ENCODE measurements at places on chromosomes 1 and 21. TPM values are rescaled to one million over a fixed set of nuclear protein-coding genes. Genes with fewer than 3 reads are reported as not detected.
A peak's percentile ranks its signal among the peaks of the same experiment; 100 is the strongest.

The SAMD11 gene
- 33.9 TPM for total RNA-seq

The PROK1 gene
- 7.4 TPM for total RNA-seq

The LMX1A gene
- not detected for total RNA-seq

The C1orf94 gene
- not detected for total RNA-seq

The COL6A1 gene
- total RNA-seq, result 520 TPM

DNA sequence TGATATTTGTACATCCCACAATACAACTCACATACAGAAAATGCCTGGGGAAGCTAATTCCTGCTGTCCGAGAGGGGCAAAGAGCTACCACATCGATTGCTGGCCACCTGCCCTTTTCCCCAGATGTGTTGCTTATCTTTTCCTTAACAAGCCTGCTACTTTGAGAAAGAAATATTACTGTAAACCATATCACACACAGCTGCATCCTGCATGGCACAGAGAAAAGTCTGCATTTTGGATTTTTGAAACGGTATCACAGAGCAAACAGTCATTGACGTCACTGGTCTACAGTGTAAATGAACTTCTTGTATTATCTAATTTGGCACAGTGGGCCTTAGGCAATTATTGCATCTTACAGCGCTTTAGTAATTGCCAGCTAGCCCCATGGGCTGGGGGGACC is 164.7 kb downstream of the CLIC6 start:
- peak overlapping the region; percentile 80 for H3K27ac ChIP-seq
- H3K27me3 ChIP-seq, result no peaks in the 10 kb centered on the region
- no peak overlapping the region for H3K4me3 ChIP-seq
- H3K36me3 ChIP-seq, result no peaks in the 10 kb centered on the region

GRCh38 chr1:111624382-111624781 is 4.8 kb downstream of the RAP1A start:
- H3K27ac ChIP-seq, result no peak overlapping the region
- peaks cover 82% of the 10 kb centered on the region for H3K4me1 ChIP-seq
- no peak for DNase-seq
- H3K4me3 ChIP-seq, result no peak overlapping the region

- H3K4me1 ChIP-seq, result peaks cover 50% of the 10 kb centered on the region
- DNase-seq, result no peak
- no peaks in the 10 kb centered on the region for H3K27me3 ChIP-seq
- H3K27ac ChIP-seq, result peak overlapping the region; percentile 89
- H3K36me3 ChIP-seq, result no peaks in the 10 kb centered on the region
- peak overlapping the region; percentile 44 for H3K4me3 ChIP-seq
Measured at GRCh38 chr1:156895455-156895812, 1.9 kb downstream of the PEAR1 start.

GRCh38 chr1:211616231-211616964 is 37.4 kb upstream of the SLC30A1 start:
- DNase-seq, result no peak
- no peaks in the 10 kb centered on the region for H3K36me3 ChIP-seq
- H3K4me3 ChIP-seq, result no peak overlapping the region
- H3K4me1 ChIP-seq, result peaks cover 17% of the 10 kb centered on the region

- H3K4me3 ChIP-seq, result no peak overlapping the region
- H3K27ac ChIP-seq, result no peak overlapping the region
- H3K36me3 ChIP-seq, result no peaks in the 10 kb centered on the region
- DNase-seq, result no peak
Measured at GRCh38 chr1:113281550-113281949, 108.8 kb upstream of the MAGI3 start.

- H3K4me3 ChIP-seq, result no peak overlapping the region
- no peaks in the 10 kb centered on the region for H3K36me3 ChIP-seq
- H3K27ac ChIP-seq, result no peak overlapping the region
- no peaks in the 10 kb centered on the region for H3K4me1 ChIP-seq
Measured at GRCh38 chr1:79955966-79956365, 949.4 kb upstream of the ADGRL4 start.

DNA sequence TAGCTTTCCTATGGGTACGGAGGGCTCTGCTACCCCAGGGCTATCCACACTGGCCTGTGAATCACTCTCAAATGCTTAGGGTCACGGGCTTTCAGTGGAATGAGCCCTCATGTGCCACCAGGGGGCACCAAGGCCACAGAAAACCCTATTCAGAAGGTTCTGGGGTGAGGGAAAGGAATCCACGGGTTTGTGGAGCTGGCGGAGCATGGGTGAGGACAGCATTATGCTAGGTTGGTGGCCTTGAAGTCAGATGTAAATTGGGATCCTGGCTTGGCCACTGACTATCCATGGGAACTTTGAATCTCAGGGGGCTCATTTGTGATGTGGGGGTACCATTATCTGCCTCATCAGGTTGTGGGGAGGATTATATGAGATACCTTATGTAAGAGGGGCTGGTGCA is 5.1 kb upstream of the LAMTOR5 start:
- H3K4me1 ChIP-seq, result peaks cover 10% of the 10 kb centered on the region
- H3K27ac ChIP-seq, result no peak overlapping the region
- no peak overlapping the region for H3K4me3 ChIP-seq
- H3K27me3 ChIP-seq, result no peaks in the 10 kb centered on the region
- no peak for DNase-seq
- H3K36me3 ChIP-seq, result no peaks in the 10 kb centered on the region

GRCh38 chr21:39120876-39121599 is 62.2 kb downstream of the PSMG1 start:
- peaks cover 7% of the 10 kb centered on the region for H3K4me1 ChIP-seq
- peak; percentile 77 for DNase-seq
- no peaks in the 10 kb centered on the region for H3K27me3 ChIP-seq
- H3K36me3 ChIP-seq, result no peaks in the 10 kb centered on the region
- no peak overlapping the region for H3K27ac ChIP-seq
- no peak overlapping the region for H3K4me3 ChIP-seq

DNA sequence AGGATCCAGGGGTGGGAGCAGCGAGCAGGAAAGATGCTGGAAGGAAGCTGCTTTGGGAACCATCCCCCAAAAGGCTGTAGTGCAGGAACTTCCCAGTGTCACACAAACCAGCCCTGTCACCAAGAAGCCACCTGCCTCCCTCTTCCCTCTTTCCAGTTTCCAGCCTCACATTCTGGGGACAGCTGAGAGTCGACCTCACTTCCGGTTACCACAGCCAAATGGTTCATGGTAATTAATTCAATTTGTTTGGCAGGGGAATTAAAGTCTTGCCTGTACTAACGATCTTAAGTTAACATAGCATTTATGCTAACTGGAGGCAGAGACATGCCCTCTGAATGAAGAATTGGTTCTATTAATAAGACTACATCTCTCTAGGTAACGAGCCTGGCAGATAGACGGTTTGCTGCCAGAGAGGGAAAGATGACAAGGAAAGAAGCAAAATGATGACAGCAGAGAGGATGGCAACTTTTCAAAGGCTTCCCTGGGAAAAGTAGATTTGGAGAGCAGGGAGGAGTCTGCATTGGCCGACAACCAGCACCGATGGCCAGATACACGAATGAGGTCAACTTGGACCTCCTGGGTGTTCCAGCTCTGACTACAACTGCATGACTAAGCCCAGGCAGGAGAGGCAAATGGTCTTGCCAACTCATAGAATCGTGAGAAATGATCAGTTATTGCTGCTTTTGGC is 64.1 kb downstream of the TMCO4 start:
- DNase-seq, result no peak
- H3K4me1 ChIP-seq, result peaks cover 12% of the 10 kb centered on the region
- peak overlapping the region; percentile 53 for H3K27ac ChIP-seq
- H3K27me3 ChIP-seq, result no peaks in the 10 kb centered on the region
- H3K4me3 ChIP-seq, result no peak overlapping the region

DNA sequence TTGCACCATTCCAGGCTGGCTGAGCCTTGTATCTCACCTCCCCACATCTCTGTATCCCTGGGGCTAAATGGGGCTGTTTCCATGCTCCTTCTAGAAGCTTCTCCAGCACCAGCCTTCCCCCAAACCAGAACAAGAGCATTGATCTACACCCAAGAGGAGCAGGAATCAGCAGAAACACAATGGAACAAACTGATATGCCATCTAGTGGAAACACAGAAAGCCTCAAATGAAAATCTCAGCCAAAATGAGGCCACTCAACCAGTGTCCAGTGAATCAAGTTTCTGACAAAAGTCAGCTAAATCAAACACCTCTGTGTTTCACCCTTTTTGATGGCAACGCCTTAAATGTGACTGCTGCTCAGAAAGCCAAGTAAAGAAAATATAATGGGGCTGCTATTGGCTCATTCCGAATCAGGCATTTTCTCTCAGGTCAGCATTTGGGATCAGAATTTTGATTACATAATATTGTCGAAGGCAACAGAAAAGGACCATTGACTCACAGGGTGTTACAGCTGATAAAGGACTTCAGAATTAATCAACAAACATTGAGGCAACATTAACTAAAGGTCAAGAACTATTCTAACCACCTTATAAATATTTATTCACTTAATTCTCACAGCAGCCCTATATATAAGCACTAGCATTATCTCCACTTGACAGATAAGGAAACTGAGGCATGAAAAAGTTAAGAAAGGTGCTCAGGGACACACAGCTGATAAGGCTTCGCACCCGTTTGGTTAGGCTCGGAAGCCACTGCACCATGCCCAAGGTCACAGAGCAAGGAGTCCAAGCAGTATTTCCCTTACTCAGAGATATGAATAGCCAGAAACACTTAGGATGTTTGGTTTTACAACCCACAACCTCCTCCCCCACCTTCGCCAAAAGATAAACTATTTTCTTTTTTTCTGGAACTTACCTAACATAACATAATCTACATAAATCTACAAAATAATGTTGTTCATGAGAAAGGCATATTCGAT is 85.8 kb upstream of the KCNJ15 start:
- H3K4me1 ChIP-seq, result no peaks in the 10 kb centered on the region
- no peaks in the 10 kb centered on the region for H3K36me3 ChIP-seq
- H3K27ac ChIP-seq, result no peak overlapping the region
- DNase-seq, result no peak
- H3K4me3 ChIP-seq, result no peak overlapping the region

DNA sequence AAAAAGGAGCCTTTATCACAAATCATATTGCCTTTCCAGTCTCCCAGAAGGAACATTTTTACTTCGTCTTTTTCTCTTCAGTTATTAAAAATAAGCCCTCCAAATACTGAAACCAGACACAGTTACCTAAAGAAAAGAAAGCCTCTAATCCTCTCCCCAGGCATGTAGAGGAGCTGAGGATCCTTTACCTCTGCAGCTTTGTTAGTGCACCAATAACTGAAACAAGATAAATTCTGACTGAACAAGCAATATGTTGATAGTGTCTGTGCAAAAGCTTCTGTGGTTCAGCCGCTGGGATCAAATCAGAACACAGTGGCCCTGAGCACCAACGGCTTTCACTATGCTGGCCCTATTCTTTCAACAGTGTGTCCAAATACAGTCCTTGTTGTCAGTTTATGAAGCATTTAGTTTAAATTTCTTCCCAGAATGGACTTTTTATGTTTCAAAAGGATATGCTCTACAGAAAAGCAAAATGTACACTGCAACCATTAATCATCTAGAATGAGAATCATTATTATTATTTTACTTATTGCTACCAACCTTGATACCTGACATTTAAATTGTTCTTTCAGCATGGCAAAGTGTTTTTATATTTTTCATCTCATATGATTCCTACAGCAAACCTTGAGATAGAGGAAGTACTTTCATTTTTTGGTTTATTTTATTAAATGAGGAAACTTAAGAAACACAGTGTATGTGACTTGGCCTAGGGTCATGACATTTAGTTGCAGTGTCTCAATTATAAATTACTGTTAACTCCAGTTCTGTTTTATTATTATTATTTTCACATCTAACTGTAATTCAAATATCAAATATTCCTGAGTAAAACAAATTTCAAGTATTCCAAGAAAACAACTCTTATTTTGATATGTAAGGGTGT is 217.9 kb downstream of the NEGR1 start:
- no peak for DNase-seq
- H3K4me1 ChIP-seq, result no peaks in the 10 kb centered on the region
- no peaks in the 10 kb centered on the region for H3K27me3 ChIP-seq

DNA sequence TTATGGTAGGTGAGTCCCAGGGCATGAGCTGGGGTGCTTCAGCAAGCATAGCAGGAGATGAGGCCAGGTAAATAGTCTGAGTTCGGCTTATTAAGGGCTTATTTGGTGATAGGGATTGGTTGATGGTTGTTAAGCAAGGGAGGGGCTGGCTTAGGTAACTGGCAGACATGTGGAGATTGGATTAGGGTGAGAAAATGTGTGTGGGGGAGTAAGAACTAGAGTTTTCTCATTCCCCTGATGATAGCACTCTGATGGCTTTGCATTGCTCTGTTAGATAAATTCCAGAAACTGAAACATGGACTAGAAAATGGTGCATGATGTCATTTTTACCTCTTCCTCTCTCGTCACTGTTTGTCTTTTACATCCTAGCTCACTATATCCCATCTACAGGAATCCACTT is 53.6 kb downstream of the FGGY start:
- H3K4me1 ChIP-seq, result peaks cover 10% of the 10 kb centered on the region
- no peak overlapping the region for H3K27ac ChIP-seq
- H3K36me3 ChIP-seq, result no peaks in the 10 kb centered on the region
- no peaks in the 10 kb centered on the region for H3K27me3 ChIP-seq

GRCh38 chr1:63740432-63740831 is 33.4 kb upstream of the ROR1 start:
- no peaks in the 10 kb centered on the region for H3K4me1 ChIP-seq
- no peak for DNase-seq
- no peaks in the 10 kb centered on the region for H3K36me3 ChIP-seq
- H3K4me3 ChIP-seq, result no peak overlapping the region
- H3K27ac ChIP-seq, result no peak overlapping the region

DNA sequence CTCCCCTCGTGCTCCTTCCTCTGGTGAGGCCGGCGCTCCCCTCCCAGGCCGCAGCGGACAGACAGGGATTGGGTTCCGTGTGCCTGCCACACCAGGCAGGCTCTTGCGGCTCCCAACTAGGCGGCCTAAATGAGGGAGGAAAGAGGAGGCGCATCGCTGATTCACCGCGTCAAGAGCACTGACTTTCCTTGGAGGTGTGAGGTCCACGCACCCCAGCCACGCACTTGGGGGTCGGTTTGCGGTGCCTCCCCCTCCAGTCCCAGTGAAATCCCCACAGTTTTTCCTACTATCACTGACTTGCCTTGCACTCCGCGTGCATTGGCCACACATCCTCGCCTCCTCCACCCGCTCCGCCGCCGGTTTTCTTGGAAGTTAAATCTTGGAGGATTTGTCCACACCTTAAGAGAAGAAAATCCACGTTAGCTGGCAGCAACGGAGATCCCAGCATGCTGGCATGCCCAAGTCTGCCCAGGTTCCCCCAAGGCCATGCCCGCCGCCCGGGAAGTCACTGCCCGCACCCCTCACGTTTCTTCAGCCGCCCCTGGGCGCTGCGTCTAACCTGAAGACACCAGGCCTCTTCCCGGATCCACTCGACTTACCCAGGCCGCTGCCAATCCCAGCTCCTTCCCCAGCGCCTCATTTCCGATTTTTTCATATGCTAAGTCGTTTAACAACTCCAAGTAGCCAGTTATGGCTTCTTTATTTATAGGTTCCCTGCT is 1.1 kb upstream of the FOXD3 start:
- peak overlapping the region; percentile 45 for H3K4me3 ChIP-seq
- H3K27ac ChIP-seq, result no peak overlapping the region
- peaks cover 43% of the 10 kb centered on the region for H3K4me1 ChIP-seq
- H3K36me3 ChIP-seq, result no peaks in the 10 kb centered on the region
- no peak for DNase-seq

GRCh38 chr1:66368261-66368660 is 165.7 kb upstream of the SGIP1 start:
- H3K36me3 ChIP-seq, result peaks cover 17% of the 10 kb centered on the region
- no peak overlapping the region for H3K27ac ChIP-seq
- H3K4me3 ChIP-seq, result no peak overlapping the region
- peaks cover 19% of the 10 kb centered on the region for H3K4me1 ChIP-seq
- no peak for DNase-seq
